Head of caudate nucleus (tissue), 42 donors: ENCODE measurements at places on chromosomes 4 and X.

- DNase-seq, result no peak
Measured at GRCh38 chr4:126812076-126812475, 820.7 kb upstream of the INTU start.

DNA sequence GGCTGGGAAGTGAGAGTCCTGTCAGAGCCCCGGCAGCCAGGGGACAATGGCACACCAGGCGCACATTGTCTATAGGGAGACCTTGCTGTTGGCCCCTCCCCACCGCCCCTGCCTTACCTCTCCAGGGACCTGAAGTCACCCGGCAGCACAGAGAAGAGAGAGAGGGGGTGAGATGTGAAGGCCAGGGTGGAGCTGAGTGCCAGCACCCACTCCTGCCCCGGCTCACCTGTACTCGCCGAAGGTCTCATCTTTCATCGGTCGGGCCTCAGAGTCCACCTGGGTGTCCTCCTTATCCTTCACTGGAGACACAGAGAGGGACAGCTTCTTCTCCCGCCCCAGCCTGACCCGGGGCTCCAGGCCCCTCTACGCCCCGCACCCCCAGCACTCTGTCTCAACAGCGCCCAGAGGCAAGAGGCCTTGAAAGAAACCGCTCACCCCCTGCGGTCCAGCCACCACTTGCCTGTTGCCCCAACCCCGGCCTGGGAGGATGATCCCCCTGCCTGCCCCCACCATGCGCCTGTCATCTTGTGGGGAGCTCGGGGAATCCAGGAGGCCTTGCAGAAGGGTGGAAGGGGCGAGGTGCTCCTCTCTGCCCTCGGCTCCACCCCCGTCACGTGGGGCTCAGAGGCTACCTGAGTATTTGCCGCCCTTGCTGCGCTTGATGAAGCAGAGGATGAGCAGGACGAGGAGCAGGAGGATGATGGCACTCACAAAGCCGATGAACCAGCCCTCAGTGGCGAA, 22.6 kb downstream of the L1CAM start:
- DNase-seq, result no peak

GRCh38 chrX:154818916-154819770, 13.9 kb upstream of the MPP1 start:
- DNase-seq, result no peak

GRCh38 chrX:23902419-23902818, 5.3 kb downstream of the APOO start:
- no peak for DNase-seq

GRCh38 chr4:128234836-128235235, 52.8 kb downstream of the PGRMC2 start:
- DNase-seq, result no peak

- DNase-seq, result no peak
Measured at GRCh38 chr4:155392481-155393184, 15.9 kb upstream of the MAP9 start.

DNA sequence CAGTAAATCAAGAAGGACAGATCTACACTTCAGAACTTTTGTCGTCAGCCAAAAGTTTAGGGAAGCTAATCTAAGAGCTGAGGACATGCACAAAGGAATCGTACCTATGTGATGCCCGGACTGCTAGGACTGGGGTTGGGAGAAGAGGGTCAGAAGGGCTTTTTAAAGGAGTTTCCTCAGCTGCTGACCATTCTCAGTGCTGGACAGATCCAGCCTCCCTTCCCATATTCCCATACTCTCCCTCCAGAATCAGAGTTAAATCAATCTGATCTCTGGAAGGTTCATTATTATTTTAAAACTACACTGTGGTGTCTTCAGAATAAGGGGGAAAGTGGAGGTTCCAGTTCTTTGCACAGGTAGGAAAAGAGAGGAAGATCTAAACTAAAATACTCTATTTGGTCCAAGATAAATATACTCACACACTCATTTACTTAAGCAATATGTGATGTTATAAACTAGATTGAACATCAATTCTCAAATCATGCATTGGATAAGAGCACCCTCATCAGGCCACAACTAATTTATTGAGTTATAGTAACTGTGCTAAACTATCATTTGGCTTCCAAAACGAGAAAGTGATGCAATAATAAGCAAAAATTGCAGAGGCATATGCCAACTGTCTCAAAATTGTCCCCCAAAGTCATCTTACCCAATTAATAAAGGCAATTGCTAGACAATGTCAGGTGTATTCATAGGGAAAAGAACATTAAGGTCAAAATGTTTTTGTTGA, 124.7 kb downstream of the HNRNPD start:
- no peak for DNase-seq

DNA sequence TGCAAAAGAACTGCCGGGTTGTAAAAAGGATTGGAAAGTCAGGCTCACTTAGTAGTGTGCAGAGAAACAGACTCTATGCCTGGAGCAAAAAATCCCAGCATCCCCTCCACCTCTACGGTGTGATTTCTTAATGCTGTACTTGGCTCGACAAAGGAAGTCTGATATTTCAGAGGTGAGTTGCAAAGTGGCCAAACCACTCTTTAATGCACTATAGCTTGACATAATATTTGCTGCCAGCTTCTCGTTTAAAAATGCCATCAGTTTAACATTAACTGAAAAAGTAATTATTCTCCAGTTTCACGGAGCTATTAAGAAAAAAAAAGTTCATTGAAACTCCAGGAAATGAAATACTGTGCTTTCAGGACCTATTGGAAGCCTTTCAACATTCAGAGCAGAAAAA, 448.3 kb upstream of the ZFP42 start:
- no peak for DNase-seq

DNA sequence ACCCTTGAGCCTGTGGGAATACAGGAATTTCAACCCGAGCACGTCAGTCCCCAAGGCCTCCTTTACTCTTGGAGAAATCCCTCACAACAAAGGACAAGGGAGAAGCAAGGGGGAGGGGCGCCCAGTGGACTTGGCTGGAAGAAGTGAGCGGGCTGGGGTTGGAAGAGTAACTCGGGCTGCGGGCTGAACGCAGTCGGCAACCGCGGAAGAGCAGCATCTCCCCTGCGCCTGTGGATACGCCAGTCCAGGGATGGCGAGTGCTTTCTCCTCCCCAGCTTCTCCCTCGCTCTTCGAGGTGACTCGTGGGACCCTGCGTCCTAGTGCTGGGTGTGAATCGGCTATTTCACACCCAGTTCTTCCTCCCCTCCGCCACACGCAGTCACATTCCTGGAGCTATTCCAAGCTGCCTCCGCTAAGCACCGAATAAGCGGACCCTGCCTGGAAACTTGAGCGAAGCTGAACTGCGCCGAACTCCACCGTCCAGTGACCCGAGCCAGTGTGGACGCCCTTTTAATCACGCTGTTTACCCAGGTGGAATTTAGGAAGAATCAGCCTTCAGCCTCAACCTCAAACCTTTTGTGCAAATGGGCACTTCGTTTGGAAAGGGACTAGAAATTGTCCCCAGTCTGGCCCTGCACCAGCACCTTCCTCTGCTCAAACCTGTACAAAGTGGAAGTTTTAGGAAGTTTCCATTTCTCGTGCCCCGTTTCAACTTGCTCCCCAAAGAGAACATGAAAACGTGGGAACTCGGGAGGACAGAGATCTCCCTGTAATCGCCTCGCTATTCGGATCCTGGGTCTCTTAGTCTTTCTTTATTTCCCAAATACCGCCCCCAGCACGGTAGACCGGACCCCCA, 64.3 kb upstream of the WDR17 start:
- DNase-seq, result peak; percentile 46

DNA sequence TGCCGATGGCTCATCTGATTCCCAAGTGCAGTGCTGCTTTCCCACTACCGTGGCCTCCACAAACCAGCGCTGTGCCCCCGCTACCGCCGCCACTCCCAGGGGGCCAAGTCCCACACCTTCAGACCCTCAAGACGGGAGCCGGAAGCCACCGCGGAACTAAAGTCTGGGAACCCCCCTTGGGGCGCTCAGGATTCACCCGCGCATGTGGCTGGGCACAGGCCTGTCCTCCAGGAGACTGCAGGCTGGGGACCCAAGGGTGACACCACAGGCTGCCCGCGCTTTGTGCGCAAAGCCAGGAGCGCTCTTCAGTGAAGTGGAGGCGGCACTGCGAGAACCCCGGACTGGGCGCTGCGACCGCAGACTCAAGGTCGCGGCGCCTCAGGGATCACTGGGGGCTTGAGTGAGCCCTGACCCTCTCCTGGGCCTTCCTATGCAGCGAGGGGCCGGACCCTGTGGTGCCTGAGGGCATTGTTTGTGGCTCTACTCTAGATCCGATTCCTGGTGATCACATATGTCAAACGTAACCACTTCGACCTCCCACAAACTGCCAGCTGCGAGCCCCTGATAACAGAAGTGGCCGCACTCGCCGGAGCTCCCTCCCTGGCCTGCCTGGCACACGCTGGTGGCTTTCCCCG, 20.4 kb upstream of the TBC1D14 start:
- peak; percentile 25 for DNase-seq

- DNase-seq, result no peak
Measured at GRCh38 chr4:97153042-97153441, 990.2 kb downstream of the STPG2 start.

DNA sequence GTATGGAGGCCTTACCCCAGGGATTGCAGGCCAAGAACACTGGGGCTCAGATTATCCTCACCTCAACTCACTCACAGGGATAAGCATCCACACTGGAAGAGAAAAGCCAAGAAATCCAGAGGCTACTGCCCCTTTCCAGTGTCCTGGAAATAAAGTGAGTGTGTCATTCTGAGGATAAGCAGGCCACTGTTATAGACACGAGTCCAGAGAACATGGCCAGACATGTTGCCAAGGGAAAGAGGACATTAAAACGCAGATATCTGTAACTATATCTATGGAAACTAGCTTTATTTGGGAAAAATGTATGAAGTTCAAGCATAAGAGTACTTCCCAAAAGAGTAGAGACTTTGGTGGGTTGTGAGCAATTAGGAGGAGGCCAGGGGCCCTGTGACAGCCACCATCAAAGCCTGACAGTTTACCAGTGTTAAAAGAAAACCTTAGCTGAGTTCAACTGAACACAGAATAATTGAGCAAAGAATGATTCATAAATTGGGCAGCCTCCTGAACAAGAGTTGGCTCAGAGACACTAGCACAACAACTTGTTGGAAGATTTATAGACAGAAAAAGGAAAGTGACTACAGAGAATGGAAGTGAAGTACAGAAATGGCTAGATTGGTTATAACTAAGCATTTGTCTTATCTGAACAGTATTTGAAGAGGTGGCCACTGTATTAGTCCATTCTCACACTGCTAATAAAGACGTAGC, 1222.2 kb downstream of the STIM2 start:
- no peak for DNase-seq
